ENCODE measurements at places on chromosomes 3 and 15.

- no peak for DNase-seq
Observed at GRCh38 chr3:29914861-29915524, 634.1 kb downstream of the RBMS3 start.

DNA sequence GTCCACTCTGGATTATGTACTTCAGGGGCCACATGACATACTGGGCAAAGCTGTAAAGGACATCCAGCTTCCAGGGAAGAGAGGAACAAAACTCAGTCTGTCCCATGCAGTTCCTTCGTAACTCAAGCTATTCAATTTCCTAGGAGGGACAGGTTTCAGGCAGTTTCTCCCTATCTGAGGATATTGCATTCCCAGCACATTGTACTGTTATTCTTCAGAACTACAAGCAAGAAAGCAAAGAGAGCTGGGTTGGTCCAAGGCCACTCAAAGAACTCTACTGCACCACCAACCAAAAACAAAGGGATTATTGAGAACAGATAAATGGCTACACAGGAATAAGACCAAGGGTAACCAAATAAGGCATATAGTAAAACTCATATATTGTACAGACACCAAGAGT is 117.6 kb upstream of the ARL6 start:
- DNase-seq, result no peak

- DNase-seq, result no peak
Observed at GRCh38 chr15:64355348-64355943, 527 bp downstream of the CSNK1G1 start.

GRCh38 chr3:115359536-115359935 is 212.4 kb upstream of the ZBTB20 start:
- no peak for DNase-seq

DNA sequence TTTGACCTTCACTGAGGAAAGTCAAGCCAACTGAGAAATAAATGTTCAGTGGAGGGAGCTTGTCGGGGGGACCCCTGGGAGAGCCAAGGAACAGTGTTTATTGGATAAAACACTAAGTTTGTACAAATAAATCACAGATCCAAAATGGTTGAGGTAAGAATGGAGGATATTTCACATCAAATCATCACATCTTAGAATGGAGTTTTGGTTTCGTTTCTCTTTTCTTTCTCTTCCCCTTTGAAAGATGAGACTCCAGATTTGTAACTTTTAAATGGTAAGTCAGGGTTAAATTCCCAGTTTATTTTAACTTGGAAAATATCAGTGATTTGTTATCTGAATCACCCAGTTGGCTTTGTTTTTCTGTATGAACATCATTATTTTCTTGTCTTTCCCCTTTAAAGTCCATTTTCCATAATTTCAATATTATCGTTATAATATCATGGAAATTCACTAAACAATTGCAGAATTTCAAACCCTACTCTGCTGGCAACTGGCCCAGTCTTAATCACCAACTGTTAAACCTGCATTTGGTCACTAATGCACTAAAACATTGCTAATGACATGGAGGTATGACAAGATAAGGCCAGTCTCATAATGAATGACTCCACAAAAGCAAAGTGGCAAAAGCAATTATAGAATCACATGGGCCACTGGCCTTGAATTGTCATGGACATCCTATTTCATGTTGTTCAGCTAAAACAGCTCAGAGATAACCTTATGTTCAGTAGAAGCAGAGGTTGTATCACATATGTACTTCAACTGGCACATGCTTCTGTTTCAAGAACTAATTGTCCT is 295.1 kb downstream of the SHOX2 start:
- no peak for DNase-seq

DNA sequence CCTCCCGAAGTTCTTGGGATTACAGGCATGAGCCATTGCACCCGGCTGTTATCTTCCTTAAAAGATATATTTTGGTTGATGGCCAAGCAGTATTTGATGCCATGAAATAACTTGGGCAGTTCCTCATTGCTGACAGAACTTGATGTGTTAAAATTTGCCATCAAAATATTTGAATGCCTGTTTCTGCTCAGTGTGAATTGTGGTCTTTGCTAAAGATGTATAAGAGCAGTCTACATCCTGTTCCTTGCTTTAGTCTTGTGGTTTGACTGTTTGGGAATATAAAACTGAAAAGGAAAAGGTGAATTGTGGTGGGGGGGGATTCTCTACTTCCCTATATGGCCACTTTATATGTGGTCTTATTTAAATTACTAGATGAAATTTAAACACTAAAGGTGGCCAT is 14.0 kb downstream of the TRIM71 start:
- no peak for DNase-seq

- no peak for DNase-seq
Observed at GRCh38 chr3:148729476-148730055, 31.9 kb downstream of the AGTR1 start.

GRCh38 chr15:57741089-57741488 is 34.6 kb downstream of the POLR2M start:
- no peak for DNase-seq

DNA sequence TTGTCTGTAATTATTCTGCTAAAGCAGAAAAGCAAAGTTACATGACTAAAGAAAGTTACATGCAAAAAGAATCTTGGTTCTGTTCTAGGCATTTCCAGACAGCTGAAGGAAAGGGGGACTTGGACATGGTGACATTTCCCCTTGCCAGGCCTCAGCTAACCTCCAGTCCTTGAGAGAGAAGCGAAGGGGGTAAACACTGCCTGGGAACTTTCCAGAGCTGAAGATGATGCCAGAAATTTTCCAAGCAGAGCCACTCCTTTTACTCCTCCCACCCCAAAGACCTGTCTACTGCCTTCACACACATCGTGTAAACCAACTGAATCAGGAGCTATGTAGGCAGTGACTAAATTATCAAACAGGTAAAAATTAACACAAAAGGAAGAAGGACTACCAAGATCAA is 5.4 kb downstream of the MEX3B start:
- DNase-seq, result no peak

- peak; percentile 66 for DNase-seq
Observed at GRCh38 chr3:10194328-10195071, 29.8 kb downstream of the IRAK2 start.

DNA sequence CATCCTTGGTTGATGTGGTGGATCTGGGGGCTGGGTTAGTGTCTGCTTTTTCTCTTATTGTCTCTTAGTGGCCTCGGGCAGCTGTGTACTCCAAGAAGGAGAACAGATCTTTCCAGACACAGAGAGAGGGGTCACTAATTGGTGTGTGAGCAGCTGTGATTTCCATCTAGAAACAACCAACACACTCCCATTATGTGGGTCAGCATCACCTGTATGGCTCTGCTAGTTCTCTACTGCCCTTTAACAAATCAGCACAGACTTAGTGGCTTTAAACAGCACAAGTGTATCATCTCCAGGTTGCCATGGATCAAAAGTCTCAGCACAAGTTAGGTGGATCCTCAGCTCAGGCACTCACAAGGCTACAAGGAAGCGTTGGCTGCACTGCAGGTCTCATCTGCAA is 156.8 kb downstream of the LRTM1 start:
- DNase-seq, result no peak

- no peak for DNase-seq
Observed at GRCh38 chr15:67157521-67158252, 92.3 kb downstream of the SMAD3 start.

GRCh38 chr15:33445984-33446383 is 135.2 kb downstream of the RYR3 start:
- DNase-seq, result no peak

- DNase-seq, result no peak
Observed at GRCh38 chr15:69931156-69931555, 166.6 kb downstream of the TLE3 start.

- DNase-seq, result no peak
Observed at GRCh38 chr3:99920481-99921376, 103.1 kb downstream of the CMSS1 start.

- no peak for DNase-seq
Observed at GRCh38 chr3:85979034-85979433, 1011.9 kb downstream of the VGLL3 start.

GRCh38 chr15:32784581-32784980 is 66.8 kb downstream of the GREM1 start:
- DNase-seq, result no peak

- no peak for DNase-seq
Observed at GRCh38 chr3:166209701-166210100, 372.5 kb upstream of the BCHE start.

GRCh38 chr15:100021653-100022052 is 288.4 kb upstream of the LYSMD4 start:
- no peak for DNase-seq

GRCh38 chr15:84831028-84831427 is 13.9 kb downstream of the ALPK3 start:
- no peak for DNase-seq

GRCh38 chr15:40787991-40788390 is 18.2 kb downstream of the C15orf62 start:
- DNase-seq, result no peak
